Stimulated activated CD8-positive, alpha-beta memory T cell treated with anti-CD3 and anti-CD28 coated beads, Interleukin-7, amount 100 ng/mL, for 1 hour (primary cell): ENCODE measurements at places on chromosomes 1 and 21.

DNA sequence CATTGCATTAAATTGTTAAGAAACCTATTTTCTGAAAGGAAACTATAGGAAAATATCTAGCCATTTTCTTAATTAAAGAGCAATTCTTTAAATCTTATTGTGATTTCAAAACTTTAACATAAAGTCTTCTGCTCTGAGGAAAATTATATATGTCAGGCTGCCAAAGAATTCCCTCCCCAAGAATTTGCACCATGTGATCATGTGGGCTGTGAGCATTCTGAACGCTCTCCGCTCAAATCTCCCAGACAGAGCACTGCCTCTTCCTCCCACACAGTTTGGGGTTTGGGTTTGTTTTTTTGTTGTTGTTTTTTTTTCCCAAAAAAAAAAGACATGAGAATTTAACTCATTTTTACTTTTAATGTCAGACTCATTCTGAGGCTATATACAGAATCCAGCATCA, 155.9 kb upstream of the PALMD start:
- DNase-seq: no peak

DNA sequence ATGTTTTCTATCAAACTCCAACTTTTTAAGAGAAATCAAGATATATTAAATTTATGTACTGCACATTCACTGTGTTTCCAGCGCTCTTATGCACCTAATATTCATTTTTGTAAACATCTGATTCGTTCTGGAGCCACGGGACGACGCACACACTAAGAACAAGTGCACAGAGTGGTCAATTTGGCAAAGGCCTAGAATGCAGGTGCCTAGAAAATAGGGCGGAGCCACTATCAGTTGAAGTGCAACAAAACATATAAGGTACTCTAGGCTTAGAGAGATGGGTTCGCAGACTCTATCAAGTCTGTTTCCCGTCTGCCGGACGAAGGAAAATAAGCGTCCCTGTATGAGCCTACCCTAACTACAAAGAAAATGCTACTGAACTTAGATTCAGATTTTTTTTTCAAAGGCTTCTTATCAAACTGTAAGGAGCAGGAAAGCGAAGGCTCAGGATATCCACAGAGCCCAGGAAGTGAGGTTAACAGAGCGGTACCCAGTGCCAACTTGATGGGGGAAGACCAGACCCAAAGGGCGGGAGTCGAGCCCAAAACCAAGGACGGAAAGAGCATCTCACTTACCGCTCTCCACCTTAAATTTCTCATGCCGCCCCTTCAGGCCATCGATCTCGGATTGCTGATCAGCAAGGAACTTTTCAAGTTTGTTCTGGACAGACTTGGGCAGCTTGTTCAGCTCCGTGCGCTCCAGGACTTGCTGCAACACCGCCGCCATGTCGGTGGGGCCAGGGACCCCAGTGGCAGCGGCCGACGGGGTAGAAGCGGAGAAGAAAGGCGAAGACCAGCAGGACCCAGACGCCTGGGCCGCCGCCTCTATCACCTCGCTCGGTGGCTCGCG, 526 bp downstream of the TPR start:
- DNase-seq: no peak

DNA sequence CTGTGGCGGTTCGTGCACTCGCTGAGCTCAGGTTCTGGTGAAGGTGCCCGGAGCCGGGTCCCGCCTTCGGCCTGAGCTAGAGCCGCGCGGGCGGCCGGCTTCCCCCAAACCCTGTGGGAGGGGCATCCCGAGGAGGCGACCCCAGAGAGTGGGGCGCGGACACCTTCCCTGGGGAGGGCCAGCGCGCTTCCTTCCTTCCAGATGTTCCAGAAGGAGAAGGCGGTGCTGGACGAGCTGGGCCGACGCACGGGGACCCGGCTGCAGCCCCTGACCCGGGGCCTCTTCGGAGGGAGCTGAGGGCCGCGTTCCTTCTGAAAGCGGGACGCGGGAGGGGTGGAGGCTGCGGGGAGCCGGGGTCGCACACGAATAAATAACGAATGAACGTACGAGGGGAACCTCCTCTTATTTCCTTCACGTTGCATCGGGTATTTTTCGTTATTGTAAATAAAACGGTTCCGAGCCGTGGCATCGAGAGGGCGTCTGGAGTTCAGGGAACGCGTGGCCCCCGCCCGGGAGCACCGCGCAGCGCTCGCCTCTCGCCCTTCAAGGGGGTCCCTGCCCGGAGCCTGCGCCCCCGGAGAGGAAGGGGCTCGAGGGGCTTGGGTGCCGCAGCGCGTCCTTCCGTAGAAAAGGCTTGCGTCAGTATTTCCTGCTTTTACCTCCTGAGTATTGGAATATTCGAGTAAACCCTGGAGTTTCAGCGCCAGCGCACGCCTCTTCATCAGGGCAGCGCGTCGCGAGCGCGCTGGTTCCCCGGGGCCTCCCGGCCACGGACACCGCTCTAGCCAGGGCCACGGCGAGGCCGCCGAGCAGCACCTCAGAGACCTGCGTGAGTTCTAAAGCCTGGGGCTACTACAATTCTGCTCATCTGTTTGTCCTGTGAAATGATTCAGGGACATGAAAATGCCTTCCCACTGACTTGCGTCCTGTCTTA, 11.5 kb downstream of the YBEY start:
- DNase-seq: no peak

GRCh38 chr1:236159704-236160539, 17.6 kb downstream of the GPR137B start:
- no peak for DNase-seq

- DNase-seq: no peak
These were observed 204.1 kb upstream of the PTGFR start for GRCh38 chr1:78286686-78287085.
